ENCODE measurements at places on chromosomes 5 and 9.

- DNase-seq = no peak
Observed at GRCh38 chr5:92886751-92887150, 694.3 kb downstream of the NR2F1-AS1 start.

- DNase-seq = no peak
Observed at GRCh38 chr5:129973716-129974426, 69.6 kb downstream of the CHSY3 start.

DNA sequence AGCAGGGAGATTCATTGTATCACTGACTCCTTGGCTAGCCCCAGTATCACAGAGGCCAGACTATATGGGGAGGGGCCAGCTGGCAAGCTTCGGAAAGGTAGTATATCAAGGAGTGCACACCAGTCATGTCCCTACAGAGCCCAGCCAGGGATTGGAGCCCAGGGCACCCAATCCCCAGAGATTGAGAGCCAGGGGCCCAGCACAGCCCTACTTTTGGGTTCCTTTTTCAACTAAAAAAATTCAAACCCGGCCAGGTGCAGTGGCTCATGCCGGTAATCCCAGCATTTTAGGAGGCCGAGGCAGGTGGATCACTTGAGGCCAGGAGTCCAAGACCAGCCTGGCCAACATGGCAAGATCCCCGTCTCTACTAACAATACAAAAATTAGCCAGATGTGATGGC, 5.4 kb upstream of the MYORG start:
- DNase-seq = no peak

GRCh38 chr5:96871027-96871399, 5.3 kb upstream of the ERAP2 start:
- no peak for DNase-seq

GRCh38 chr5:5360941-5361520, 61.4 kb upstream of the ICE1 start:
- DNase-seq = no peak

- no peak for DNase-seq
Observed at GRCh38 chr9:85742597-85742936, 813 bp upstream of the AGTPBP1 start.

DNA sequence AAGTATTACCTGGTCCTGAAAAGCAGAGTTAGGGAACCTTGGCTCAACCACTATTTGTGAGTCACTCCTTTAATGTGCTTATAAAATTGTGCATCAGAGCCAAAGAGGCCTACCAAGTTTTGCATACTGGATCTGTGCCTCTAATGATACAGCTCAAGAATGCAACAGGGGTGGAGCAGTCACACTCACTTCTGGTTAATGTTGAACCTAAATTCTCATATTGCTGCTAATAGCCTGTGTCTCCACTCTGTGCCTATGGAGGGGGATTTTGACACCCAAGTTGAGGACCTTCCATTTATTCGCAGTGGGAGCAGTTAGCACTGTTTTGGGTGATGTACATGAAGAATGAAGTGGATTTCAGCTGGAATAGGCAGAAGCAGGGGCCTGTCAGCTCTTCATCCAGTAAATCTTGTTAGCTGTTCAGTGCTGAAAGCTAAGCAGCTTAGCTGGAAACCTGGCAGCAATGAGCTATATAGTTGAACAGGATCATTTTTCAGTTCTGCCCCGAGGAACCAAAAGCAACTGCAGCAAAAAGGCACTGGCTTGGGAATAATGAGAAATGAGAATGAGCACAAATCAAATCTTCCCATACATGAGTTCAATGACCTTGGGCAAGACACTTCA, 9.7 kb downstream of the SH3TC2 start:
- no peak for DNase-seq

DNA sequence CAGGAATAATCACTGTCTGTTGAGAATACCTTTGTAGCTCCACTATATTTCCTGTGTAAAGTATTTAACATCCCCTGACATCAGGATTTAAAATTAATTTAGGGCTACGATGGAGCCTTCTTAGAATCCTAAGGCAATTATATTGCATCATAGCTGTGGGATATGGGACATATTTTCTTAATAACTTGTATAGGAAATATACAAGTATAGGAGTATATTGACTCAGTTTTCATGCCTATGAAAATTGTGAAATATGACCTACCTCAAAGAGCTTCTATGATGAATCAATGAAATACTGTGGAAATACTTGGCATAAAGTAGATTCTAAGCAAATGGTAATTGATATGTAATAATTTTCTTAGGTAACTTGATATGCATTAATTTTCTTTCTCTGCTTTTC, 221.0 kb upstream of the KLF4 start:
- DNase-seq = no peak

DNA sequence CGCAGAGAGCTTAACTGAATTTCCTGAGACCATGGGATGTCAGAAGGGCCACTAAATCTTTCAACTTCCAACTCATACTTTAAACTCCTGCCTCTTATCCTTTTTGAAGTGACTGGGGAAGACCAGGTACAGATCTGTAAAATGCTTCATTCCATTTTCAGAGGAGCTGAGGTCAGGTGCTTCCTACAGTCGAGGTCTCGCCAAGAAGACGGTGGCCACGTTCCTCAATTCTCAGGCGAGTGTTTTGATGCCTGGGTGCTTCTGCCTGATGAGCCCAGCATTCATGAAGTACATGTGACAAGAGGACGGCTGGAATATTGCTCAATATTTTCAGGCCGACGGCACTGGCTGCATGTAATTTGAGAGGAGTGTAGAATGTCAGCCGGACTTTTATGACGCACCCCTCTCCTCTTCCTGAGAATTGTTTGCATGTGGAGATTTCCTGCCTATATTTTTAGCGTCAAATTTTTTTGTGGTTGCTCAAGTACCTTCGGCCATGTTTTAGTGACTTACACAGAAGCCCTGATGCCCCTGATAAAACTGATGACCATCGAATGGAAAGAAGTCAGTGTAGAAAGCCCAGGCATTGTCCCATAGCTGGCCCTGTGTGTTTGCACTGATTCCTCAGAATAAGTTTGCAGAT, 38.8 kb upstream of the GLRX start:
- DNase-seq = no peak

GRCh38 chr5:109911731-109912130, 222.0 kb downstream of the MAN2A1 start:
- no peak for DNase-seq

DNA sequence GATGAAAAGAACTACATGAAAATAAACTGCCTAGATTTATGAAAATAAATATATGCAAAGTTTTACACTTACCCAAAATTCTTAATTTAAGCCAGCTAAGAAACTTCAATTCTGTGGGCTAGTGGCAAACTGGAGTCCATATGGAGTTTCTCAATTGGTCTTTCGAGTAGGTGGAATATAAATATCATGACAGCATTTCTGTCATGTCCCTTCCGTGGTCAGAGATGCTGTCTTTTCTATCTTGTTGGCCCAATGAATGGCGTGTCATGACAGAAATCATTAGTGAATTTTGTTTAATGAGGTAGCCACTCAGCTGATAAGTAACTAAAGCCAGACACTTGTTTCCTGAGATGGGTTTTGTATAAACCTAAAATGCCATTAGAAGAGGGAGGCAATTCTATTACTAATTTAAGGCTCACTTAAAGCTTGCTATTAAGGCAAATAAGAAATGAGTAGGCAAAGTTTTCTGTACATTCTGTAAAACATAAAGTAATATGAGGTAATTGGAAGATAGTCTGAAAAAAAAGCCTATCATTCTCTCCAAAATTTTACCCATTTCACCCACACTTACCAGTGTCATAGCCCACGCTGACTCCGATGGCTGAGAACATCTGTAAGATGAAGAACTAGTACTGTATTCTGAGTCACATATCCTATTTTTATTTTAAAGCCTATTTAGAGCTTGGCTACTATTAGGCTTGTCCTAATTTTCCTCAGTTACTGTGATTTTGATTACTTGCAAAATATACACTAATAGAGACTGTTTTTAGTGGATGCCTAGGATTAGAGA, 419.3 kb upstream of the MEF2C start:
- no peak for DNase-seq

GRCh38 chr9:135644631-135645218, 5.4 kb upstream of the GLT6D1 start:
- peak; percentile 61 for DNase-seq

DNA sequence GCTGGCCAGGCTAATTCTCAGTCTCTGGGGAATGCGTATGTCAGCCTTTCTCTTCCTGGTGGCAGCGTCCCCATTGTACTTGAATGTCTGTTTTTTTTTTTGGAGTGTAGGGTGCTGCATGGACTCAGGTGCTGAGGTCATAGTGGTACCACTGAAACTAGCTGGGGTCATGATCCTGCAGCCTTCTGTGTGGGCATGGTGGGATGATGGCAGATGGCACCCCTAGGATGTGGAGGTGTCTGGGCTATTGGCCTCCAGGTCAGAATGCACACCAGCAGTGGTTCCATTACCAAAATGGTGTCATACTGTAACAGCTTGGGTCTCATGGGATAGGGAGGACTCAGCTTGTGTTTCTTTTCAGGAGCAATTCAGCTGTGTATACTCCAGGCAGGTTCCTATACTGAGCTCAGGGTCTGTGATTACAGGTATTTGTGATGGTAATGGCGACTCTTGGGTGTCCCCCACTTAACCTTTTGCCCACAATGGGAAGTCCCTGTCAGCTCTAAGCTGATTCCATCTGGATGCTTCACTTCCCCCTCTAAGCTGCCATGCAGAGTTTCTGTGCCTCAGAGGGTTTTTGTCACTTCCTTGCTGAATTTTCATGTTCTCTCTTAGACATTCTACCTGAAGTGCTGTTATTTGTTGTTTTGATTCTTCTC, 17.9 kb downstream of the HSD17B4 start:
- no peak for DNase-seq

GRCh38 chr5:127936439-127936972, 147.1 kb upstream of the SLC12A2 start:
- DNase-seq = no peak

- DNase-seq = no peak
Observed at GRCh38 chr5:146560205-146560812, 44.3 kb upstream of the GPR151 start.

- DNase-seq = no peak
Observed at GRCh38 chr5:75050415-75050814, 1.9 kb downstream of the GCNT4 start.

DNA sequence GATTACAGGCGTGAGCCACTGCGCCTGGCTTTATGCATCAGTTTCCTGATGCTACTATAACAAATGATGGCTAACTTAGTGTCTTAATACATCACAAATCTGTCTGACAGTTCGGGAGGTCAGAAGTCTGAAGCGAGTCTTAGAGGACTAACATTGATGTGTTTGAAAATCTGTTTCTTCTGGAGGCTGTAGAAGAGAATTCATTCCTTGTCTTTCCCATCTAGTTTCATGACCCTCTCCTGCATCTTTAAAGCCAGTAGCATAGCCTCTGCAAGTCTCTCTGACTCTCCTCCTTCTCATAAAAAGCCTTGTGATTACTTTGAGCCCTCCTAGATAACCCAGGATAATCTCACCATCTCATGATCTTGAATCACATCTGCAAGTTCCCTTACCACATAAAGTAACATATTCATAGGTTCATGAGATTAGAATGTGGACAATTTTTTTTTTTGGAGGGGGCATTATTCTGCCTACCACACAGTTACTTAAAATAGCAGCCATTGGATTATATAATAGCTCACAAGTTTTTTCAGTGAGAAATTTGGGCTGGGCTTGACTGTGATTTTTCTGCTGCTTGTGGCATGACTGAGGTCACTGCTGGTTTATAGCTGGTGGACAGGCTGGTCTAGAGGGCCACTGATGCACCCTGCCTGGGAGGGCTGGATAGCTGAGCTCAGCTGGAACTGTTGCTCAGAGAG, 134.8 kb downstream of the FBXL7 start:
- no peak for DNase-seq

DNA sequence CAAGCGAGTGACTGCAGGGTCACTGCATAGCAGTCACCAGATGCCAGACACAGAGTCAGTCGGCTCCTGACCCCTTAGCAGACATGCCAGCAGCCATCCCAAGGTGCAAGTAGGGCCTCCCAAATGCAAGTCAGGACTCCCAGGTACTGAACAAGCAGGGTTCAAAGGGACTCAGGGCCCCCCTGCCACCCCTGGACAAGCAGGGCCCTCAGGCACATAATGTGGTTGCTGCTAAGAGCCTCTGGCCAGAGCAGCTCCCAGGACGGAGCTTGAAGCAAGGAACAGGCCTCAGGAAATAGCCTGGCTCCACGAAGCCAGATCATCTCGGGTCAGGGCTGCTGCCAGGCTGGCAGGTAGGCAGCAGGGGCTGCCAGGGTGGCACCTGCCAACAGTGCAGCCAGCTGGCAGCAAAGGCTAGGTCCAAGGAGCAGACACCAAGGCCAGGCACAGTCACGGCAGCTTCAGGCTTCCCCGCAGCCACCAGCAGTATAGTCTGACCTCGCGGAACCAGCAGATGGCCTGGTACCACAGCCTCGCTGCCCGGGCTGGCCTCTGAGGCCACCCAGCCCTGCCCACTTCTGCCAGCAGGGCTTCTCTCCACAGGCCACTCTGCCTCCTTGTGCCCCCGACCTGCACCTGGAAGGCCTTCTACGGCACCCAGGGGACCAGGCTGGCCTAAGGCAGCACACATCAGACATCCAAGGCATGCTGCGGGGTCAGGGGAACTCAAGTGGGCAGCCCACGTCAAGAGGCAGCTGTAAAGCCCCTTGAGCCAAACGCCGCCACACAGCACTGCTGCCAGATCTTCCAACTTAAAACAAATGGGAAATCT, 7.4 kb downstream of the EEIG1 start:
- DNase-seq = peak; percentile 87

GRCh38 chr5:168176251-168176650, 115.2 kb upstream of the WWC1 start:
- no peak for DNase-seq

DNA sequence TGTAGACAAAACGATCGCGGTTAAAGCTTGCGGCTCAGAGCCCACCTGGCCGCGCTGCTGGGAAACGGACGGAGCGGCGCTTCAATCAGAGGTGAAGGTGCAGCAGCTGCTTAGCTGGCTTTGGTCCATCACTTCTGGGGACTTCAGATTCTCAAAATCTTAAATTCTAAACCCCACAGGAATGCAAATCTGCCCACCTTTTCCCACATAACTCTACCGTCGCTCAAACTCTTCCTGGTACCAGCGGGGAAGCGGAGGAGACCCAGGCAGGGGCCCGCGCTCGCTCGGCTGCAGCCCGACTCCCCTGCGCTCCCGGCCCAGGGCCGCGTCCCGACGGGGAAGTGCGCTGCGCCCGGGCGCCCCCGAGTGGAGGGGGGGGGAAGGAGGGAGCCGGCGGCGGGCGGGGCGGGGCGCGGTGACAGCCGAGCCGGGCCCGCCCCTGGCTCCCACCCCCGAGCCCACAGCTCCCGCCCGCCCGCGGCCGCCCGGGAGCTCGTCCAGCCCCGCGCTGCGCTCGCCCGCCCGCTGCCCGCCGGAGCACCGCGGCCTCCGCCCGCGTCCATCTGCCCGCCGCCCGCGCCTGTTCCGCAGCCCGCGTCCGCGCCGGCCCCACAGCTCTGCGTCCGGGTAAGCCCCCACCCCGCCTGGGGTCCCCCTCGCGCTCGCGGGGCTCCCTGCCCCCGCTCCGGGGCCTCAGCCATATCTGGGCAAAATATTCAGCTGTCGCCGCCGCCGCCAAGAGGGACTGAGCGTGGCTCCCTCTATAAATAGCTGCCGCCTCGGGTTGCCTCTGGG, at the start of gene TMOD1:
Gene TMOD1, plus strand, starts transcription at position 490 of the 795 bp plus-strand sequence. CDS start 22,523 bp downstream, outside the sequence.
- DNase-seq = no peak

All from vagina (tissue), 2 donors.